Activated T-helper 17 cell treated with anti-CD3 and anti-CD28 coated beads, Interleukin-2, amount 50 U/mL, for 72 hours (primary cell): ENCODE measurements at places on chromosomes 6 and 20.

DNA sequence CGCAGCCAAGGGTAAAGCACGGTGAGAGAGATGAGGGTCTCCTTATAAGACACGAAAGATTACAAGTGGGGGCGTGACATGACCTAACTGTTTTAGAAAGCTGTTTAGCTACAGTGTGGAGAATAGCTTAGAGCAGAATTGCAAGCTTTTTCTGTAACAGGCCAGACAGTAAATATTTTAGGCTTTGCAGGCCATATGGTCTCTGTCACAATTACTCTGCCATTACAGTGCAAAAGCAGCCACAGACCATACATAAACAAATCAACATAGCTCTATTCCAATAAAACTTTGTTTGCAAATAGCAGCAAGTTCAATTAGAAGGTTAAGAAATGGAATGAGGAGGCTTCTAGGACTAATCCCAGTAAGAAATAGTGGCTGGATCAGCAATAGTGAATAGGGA lies 16.8 kb downstream of the PGM3 start:
- no peaks in the 10 kb centered on the region for H3K4me1 ChIP-seq
- no peaks in the 10 kb centered on the region for H3K27me3 ChIP-seq
- ATAC-seq = no peak
- no peak overlapping the region for H3K27ac ChIP-seq
- no peak overlapping the region for H3K4me3 ChIP-seq

DNA sequence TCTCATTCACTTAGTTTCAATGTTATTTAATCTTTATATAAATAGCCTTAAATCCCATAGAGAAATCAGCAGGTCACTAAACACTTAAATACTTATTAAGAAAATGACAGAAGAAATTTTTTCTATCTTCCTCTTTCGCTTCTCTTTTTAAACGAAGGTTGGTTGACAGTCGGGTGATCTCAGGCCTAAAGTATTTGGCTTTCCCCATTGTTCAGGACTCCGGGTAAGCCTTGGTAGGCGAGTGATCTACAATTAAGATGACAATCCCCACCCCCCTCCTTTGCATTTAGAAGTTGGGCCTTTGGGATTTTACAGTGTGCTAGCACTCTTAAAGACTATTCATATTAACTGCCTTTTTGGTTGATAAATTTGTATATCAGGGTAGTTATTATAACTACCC lies 19.7 kb upstream of the UTRN start:
- no peaks in the 10 kb centered on the region for H3K4me1 ChIP-seq
- H3K27me3 ChIP-seq = no peaks in the 10 kb centered on the region
- H3K36me3 ChIP-seq = no peaks in the 10 kb centered on the region
- no peak for ATAC-seq
- H3K27ac ChIP-seq = no peak overlapping the region

- peaks cover 29% of the 10 kb centered on the region for H3K4me1 ChIP-seq
- H3K27ac ChIP-seq = no peak overlapping the region
- no peak for ATAC-seq
These were observed 43.9 kb downstream of the RBM38 start for GRCh38 chr20:57435105-57435497.

- H3K4me1 ChIP-seq = peaks cover 10% of the 10 kb centered on the region
- H3K4me3 ChIP-seq = peak within 1 kb of the TSS; percentile 79
- H3K36me3 ChIP-seq = no peaks in the 10 kb centered on the region
These were observed at the start of the genes CYP39A1 and SLC25A27 for GRCh38 chr6:46652603-46653438. Gene CYP39A1, minus strand, starts transcription at chr6:46652818. Its CDS starts 236 bp downstream, at chr6:46652582. Gene SLC25A27, plus strand, starts transcription at chr6:46652975. Its CDS starts 218 bp downstream, at chr6:46653193.

- H3K27me3 ChIP-seq = peaks cover 42% of the 10 kb centered on the region
- no peak overlapping the region for H3K27ac ChIP-seq
- no peak for ATAC-seq
These were observed 1.2 kb upstream of the RIPOR3 start for GRCh38 chr20:50692552-50692933.

- H3K36me3 ChIP-seq = no peaks in the 10 kb centered on the region
- no peak for ATAC-seq
- no peaks in the 10 kb centered on the region for H3K4me1 ChIP-seq
- no peaks in the 10 kb centered on the region for H3K27me3 ChIP-seq
These were observed 206.8 kb downstream of the EYA4 start for GRCh38 chr6:133447924-133448323.
